Pons (tissue), 1 donor: ENCODE measurements at places on chromosomes 7 and 10.

DNA sequence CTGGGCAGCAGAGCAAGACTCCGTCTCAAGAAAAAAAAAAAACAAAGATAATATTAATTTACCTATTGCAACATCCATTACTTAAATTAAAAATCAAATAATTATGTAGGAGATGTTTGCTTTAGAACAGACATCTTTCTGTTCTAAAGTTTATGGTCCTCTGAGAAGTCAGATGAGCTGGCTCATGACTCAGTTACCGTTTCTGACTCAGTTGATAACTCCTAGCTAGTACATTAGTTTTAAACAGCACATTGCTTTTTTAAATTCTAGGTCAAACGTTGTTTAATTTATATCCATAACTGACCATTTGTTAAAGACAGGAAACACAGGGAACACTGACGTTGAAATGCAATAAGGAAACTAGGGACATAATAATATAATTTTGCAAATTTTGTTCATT, 162.7 kb downstream of the ETV1 start:
- DNase-seq: no peak

DNA sequence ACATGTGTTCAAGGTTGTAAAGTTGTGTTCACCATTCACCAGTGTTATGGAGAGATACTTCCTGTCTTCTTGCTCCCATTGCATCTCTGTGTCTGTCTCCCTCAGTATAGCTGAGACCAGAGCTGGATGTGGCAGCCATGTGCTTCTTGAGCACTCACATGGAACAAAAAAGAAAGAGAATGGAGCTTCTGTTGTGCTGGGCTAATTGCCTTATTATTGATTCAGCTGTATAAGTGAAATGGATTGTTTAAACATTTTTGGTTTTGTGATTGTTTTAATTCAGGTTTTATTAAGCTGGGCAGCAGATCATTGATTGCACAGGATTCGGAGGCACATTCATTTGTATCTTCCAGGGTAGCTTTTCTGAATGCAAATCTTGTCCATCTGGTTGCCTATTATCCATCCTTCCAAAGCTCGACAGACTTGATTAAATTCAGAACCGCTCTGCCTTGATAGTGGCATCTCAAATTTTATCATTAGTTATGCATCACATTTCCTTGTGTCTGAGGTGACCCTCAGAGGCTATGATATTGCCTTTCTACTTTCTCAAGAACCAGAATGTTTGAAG, 119.9 kb downstream of the CCNY start:
- DNase-seq: peak; percentile 83

GRCh38 chr10:30917789-30918188, 113.9 kb downstream of the ZNF438 start:
- no peak for DNase-seq

GRCh38 chr7:18958627-18959026, 158.8 kb downstream of the TWIST1 start:
- no peak for DNase-seq

DNA sequence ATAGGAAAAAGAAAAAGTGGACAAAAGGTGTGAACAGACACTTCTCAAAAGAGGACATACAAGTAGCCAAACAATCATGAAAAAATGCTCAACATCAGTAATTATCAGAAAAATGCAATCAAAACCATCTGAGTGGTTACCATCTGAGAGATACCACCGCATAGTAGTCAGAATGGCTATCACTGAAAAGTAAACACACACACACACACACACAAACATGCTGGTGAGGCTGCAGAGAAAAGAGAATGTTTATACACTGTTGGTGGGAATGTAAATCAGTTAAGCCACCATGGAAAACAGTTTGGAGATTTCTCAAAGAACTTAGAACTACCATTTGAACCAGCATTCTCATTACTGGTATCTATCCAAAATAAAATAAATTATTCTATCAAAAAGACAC, 145.7 kb downstream of the CYP26A1 start:
- DNase-seq: no peak

DNA sequence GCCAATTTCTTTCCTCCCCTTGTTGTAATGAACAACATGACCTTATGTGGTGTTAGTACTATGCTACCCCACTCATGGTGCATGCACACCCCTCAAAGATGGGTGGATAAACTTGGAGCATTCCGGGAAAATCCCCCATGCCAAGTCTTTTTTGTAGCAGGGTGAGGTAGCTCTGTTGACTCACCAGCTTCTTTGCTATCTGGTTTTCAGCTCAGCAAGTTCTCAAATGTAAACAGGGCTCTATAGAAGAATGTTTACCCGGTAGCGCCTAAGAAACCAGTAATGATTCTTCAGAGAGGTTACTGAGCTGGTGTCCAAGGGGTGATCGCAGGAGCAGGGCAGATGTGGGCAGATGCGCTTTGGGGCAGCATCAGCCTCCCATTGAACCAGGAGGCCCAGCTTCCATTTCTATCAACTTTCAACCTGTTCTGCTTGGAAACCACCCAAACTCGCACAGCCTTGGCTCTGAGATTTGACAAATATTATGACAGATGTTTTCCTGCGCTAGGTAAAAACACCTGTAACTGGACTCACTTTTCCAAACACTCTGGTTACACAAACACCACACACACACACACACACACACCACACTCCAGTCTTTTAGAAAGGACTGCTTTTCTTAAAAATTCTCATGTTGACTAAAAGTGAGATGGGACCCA, 87.8 kb downstream of the ZRANB1 start:
- DNase-seq: no peak

GRCh38 chr7:131454498-131454897, 101.9 kb downstream of the PODXL start:
- DNase-seq: no peak

GRCh38 chr10:100728928-100729861, 16.2 kb upstream of the PAX2 start:
- DNase-seq: no peak

- DNase-seq: no peak
Observed at GRCh38 chr10:52400562-52400961, 86.5 kb downstream of the DKK1 start.

GRCh38 chr7:143391462-143392404, 10.6 kb downstream of the ZYX start:
- no peak for DNase-seq

GRCh38 chr10:44557596-44558191, 172.8 kb upstream of the CXCL12 start:
- no peak for DNase-seq

DNA sequence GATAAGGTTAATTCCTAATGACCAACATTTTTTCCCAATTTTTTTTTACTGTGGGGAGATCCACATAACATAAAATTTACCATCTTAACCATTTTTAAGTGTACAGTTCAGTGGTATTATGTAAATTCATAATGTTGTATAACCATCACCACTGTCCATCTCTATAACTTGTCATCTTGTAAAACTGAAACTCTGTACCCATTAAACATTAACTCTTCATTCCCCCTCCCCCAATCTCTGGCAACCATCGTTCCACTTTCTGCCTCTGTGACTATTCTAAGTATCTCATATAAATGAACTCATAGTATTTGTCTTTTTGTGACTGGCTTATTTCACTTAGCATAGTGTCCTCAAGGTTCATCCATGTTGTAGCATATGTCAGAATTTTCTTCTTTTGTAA, 46.0 kb upstream of the HPS1 start:
- DNase-seq: no peak

GRCh38 chr7:79691074-79691473, 237.6 kb upstream of the MAGI2 start:
- DNase-seq: no peak

DNA sequence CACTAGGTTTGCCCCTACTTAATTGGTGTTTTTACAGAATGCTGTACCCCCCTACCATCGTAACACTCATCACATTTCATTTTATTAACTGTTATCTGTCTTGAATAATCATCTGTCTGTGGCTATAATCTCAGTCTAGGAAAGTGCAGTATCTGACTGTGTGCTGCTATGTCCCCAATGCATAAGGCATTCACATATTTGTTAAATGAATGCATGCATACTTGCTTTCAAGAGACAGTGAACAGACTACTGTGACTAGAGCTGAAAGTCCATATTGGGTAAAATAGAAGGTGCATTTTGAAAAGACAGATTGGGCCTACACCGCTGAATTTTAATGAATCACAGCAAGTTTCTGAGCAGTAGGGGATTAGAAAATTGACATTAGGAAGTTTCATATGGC, 112.3 kb downstream of the ARHGAP12 start:
- DNase-seq: no peak

DNA sequence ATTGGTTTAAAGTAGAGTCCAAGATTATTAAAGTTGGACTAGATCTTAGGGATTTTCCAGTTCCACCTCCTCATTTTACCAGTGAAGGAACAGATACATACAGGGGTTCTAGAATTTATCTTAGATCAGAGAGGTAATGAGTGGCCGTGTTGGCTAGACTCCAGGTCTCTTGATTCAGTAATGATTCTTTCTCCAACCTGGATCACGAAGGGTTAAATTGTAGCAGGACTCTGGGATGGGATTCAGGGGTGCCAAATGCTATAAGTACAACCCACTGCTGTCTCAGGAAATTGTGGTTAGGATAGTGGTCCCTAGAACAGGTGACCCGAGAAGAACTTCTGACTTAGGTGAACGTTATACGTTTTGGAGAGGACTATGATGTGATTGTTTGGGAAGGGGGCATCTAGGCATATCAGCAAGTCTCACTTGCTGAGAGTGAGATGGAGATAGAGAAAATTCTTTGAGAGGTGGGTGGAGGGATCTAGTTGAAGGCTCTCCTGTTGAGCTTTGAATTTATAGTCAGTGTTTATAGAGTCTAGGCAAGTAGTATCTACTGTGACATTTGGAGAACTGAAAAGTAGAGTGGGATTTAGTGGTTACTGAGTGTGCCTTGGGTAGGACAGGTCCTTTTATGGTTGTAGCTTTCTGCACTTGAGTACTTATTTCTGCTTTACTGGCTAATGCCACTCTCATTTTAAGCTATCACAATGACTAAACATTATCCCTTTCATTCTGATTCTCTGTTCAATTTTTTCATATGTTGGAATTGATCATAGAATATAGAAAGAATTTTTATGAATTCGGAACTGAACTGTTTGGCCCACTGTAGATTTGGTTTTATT, 58.3 kb downstream of the ST7 start:
- DNase-seq: no peak

- no peak for DNase-seq
Observed at GRCh38 chr7:150361402-150361801, 7.2 kb upstream of the REPIN1 start.

DNA sequence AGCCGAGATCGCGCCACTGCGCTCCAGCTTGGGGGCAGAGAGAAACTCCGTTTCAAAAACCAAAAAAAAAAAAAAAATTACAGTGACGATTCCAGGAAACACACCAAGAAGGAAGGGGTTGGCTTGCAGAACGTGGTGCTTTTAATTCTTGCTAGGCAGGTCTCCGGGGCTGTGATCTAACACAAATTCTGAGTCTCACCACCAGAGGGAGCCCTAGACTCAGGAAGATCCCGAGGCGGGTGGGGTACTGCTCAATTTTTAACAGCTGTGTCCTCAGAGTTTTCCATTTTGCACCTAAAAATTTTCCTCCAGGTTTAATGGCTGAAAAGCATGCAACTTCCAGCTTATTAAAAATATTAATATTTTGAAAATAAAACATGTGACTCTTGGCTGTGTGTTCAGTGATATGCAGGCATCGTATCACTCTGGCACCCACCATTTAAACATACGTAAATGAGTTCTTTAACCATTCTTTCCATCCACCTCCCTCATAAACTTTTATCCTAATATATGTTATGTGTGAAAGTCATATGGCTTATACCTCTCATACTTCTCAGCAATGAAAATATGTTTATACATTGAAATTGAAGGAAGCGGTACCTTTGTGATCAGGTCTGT, 26.5 kb upstream of the NUB1 start:
- DNase-seq: peak; percentile 65

DNA sequence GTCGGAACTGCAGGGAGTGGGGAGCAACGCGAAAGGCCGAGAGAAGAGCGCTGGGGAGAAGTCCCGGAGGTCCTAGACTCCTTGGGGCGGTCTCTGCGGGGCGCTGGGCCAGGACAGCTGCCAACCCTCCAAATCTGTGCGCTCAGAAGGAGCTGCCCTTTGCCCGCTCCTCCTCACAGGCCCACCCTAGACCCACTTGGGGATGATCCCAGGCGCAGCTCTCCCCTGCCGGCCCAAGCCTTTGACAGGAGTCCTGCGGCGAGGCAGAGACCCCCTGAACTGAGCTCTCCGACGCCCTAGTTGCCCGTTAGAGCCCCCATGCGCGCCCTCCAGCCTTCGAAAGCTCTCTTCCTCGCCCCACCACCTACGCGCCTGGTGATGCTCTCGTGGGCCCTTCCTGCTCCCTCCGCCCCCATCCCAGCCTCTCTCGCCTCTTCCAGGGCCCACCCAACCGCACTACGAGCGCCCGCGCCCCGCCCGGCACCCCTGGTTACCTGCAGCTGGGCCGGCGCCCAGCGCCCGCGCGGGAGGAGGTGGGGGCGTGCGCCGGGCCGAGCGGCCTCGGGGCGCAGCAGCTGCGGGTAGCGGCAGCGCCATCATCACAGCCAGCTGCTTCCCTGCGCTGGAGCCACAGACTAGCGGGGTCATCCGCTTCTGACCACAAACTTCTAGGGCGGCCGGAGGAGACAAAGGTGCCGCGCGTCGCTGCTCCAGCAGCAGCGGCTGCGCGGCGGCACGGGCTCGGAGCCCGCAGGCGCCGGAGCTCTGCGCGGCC, 353.4 kb downstream of the DNAJB6 start:
- DNase-seq: peak; percentile 3

GRCh38 chr7:2849941-2850766, 6.0 kb upstream of the GNA12 start:
- DNase-seq: no peak

DNA sequence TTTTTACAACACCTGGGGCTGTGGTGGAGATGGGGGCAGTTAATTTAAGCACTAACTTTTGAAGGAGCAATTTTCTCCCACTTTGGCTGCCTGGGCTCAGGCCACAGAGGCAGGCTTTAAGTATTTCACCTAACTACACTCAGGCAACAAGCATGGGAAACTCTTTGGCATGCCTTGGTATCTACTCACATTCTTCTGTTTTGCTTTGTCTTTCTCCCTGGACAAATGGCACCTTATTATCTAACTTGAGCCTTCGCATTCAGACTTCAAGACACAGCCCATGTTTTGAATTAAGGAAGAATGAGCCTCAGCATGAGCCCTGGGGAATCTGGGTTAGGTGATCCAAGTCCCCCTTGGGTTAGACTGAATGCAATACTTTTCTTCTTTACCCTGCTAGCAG, 31.8 kb upstream of the BMPER start:
- DNase-seq: no peak

- no peak for DNase-seq
Observed at GRCh38 chr10:123488436-123488835, 177.7 kb upstream of the GPR26 start.

- DNase-seq: no peak
Observed at GRCh38 chr7:84490661-84491060, 296.1 kb upstream of the SEMA3A start.

- no peak for DNase-seq
Observed at GRCh38 chr10:12617191-12618175, 268.1 kb downstream of the CAMK1D start.

DNA sequence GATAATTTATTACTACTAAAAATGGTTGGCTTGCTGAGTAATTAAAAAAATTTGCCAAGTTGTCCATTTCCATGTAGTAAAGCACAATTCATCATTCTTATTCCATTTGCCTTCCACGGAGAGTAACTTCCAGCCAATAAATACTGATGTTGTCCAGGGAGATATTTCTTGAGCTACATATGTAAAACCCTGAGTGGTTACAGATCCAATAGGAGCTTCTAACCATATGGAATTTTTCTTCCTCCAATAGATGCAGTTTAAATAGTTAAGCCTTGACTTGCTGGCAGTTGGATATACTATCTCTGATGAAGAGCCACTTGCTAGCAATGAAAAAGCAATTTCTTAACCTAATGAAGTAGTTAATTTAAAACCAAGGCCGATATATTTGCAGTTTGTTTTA, 271.1 kb downstream of the PLXDC2 start:
- DNase-seq: no peak
